HFFc6 (cell line): ENCODE measurements at places on chromosomes 4 and X. TPM values are rescaled to one million over a fixed set of nuclear protein-coding genes. Genes with fewer than 3 reads are reported as not detected.

The ARHGAP4 gene
- 0.18 to 0.28 TPM (median 0.20 TPM) in 3 replicates for total RNA-seq

DNA sequence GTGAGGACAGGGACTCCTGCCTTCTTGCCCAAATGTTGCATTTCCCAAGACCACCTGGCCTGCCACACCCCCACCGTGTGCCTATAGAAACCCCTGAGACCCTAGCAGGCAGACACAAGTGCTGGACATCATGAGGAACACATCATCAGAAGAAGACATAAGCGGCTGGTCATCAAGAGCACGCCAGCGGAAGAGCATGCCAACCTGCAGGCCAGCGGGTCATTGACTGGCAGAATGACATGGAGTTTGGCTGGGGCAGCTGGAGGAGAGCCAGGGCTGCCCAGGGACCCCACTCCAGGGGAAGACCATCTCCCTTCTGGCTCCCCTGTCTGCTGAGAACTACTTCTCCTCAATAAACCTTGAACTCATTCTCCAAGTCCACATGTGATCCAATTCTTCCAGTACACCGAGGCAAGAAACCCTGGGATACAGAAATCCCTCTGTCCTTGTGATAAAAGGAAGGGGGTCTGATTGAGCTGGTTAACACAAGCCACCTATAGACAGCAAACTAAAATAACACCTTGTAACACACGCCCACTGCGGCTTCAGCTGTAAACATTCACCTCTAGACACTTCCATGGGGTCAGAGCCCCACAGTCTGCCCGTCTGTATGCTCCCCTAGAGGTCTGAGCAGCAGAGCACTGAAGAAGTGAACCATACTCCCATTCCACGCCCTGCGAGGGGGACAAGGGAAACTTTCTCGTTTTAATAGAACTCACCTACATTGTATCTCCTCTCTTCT, 164.8 kb upstream of the EMCN start:
- DNase-seq, result no peak
- H3K27ac ChIP-seq, result no peak overlapping the region
- H3K4me1 ChIP-seq, result no peaks in the 10 kb centered on the region
- H3K4me3 ChIP-seq, result no peak overlapping the region
- no peaks in the 10 kb centered on the region for H3K36me3 ChIP-seq

- no peak overlapping the region for H3K27ac ChIP-seq
- no peak for DNase-seq
- H3K27me3 ChIP-seq, result no peaks in the 10 kb centered on the region
- H3K4me3 ChIP-seq, result no peak overlapping the region
Measured at GRCh38 chr4:81096566-81096965, 66.1 kb downstream of the BMP3 start.

DNA sequence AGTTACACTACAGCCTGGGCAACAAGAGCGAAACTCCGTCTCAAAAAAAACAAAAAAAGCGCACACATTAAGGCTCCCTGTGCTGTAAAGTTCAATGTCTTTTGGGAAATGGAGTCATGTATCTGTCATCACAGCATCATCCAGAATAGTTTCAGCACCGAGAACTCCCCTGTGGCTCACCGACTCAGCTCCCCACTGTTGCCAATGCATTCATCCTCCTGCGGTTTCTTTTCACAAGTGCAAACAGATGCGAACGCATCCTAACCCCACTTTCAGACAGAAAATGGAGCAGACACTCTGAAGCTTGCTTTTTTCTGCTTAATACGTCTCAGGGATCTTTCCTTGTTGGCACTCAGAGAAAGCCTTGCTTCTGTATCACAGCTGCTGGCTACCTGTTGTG, 13.8 kb upstream of the SH3TC1 start:
- H3K36me3 ChIP-seq, result no peaks in the 10 kb centered on the region; the same call in 1 of the 2 replicates
- peaks cover 12% of the 10 kb centered on the region for H3K27me3 ChIP-seq
- H3K4me1 ChIP-seq, result peaks cover 37% of the 10 kb centered on the region
- DNase-seq, result peak; percentile 68
- H3K27ac ChIP-seq, result no peak overlapping the region
